Kasumi-1 (cell line): ENCODE measurements at places on chromosomes 2 and 18.
A peak's percentile ranks its signal among the peaks of the same experiment; 100 is the strongest.

- no peak for DNase-seq
Measured at GRCh38 chr2:73852020-73852419, 23.3 kb downstream of the STAMBP start.

GRCh38 chr2:100196786-100197494 lies 54.5 kb upstream of the AFF3 start:
- no peak for DNase-seq

DNA sequence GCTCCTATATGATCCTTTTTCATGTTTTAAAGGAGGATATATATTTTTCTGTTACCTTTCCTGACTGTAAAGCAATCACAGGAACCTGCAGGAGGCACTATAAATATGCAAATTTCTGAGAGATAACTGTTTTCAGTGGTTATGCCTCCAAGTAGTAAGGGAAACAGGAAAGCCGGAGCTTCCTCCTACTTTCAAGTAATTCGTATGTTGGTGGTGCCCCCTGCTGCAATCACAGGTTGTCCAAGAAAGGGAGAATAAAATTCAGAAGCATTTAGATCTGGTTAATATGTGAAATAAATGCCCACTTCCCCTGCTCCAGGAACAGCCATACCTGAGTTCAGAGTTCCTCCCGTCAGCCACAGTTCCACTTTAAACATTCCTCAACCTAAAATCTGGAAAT lies 12.0 kb upstream of the BCL11A start:
- peak; percentile 84 for DNase-seq

- DNase-seq = no peak
Measured at GRCh38 chr2:1632002-1632348, 112.3 kb downstream of the PXDN start.

GRCh38 chr2:37250869-37251740 lies 19.6 kb downstream of the NDUFAF7 start:
- no peak for DNase-seq

DNA sequence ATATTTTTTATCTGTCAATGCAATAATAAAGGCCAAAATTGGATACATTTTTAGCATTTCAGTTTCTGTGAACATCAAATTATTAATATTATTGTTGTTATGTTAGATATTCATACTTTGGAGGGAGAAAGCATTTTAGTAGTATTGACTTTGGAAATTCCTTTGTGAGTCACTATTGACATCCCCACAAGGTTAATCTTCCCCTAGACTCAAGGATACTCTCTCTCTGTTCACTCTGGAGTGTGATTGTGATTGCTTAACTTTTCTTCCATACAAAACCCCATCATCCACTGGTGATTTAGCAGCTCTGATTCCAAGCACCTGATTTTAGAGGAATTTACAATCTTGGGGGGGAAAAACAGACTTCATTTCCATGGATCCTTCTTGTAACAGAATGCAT lies 352.0 kb downstream of the THSD7B start:
- DNase-seq = no peak

- no peak for DNase-seq
Measured at GRCh38 chr2:189821953-189822748, 37.9 kb downstream of the PMS1 start.

DNA sequence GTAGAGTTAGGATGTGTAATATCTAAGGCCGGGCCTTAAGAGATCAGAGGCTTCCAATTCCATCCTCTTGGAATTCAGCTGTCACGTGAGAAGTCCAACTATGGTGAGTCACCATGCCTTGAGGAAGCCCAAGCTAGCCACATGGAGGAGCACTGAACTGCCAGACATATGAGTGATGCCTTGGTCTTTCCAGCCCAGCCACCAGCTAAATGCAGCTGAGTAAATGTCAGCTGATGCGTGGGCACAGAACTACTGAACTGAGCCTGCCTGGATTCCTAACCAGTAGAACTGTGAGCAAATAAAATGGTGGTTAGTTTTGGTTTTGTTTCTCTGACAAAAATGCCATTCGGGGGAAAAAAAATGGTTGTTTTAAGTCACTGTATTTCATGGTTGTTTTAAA lies 153.7 kb upstream of the SERTAD2 start:
- DNase-seq = peak; percentile 2
